ENCODE measurements at places on chromosomes 2 and 18.
A peak's percentile ranks its signal among the peaks of the same experiment; 100 is the strongest.

- no peak for DNase-seq
These were observed 54.0 kb upstream of the IMP4 start for GRCh38 chr2:130288467-130289403.

DNA sequence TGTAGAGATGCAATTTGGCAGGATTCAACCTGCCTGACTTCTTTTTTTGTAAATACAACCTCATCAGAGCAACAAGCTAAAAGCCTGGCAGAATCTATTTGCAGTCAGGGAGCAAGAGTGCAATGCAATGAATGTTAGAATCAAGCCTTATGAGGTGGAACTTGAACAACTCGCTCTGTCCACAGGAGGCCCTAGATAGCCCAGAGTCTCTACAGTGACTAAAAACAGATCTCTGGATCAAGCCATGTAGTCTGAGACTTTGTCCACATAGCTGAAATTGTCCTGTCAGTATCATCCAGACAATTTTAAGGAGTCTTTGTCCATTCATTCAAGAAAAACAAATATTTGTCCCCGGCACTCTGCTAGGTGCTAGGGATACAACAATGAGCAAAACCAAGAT lies 32.0 kb upstream of the CDK5R2 start:
- no peak for DNase-seq

- peak; percentile 38 for DNase-seq
These were observed 864 bp downstream of the KLHL29 start for GRCh38 chr2:23385748-23386338.

DNA sequence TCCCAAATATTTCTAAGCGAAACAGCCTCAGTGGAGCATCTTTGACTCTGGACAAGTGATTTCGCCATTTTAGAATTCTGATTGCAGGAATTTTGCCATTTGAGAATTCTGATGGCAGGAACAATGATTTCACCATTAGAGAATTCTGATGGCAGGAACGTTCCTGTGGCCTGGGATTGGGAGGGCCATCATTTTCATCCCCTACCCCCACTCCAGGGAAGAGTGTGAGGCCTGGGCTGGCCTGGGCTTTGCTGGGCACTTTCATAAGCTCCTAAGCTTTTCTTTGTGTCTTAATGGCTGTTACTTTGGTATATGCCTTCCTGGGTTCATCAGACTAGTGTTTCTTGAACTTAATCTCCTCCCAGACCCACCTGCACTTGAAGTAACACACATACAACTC lies 129.3 kb upstream of the EPAS1 start:
- no peak for DNase-seq

Data from HEK293T (cell line).